Endodermal cell (in vitro differentiated cells): ENCODE measurements at places on chromosomes 2 and 18. TPM values are rescaled to one million over a fixed set of nuclear protein-coding genes. Genes with fewer than 3 reads are reported as not detected.

CIDEA gene
- total RNA-seq: not detected in 2 replicates

GRCh38 chr18:10252952-10253705, 201.3 kb upstream of the APCDD1 start:
- no peak for DNase-seq
- no peaks in the 10 kb centered on the region for H3K27me3 ChIP-seq
- H3K27ac ChIP-seq: no peak overlapping the region
- H3K4me3 ChIP-seq: no peak overlapping the region

EN1 gene
- total RNA-seq: not detected in 3 replicates

DNA sequence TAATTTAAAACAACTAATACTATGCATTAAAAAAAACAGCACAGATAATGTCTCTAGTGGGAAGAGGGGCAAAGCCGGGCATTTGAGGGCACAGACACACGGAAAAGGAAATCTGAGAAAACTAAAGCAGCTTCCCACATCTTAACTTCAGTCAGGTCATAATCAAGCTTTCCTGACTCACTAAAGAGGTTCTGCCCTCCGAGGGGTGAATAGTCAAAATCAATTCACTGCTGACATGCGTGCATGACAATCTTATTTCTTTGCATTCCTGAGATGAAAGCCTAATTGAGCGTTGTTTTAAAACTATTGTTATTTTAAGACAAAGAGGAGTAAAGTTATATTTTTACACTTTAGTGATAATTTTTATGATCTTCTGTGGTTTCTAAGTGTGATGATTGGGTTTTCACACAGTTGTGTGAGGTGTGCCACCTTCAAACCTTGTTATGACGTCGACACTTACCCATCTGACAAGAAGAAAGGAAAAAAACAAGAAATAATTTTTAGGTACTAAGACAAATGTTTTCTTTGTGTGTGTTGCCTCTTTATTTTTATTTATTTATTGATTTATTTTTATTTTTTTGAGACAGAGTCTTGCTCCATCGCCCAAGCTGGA, 90.9 kb downstream of the GATA6 start:
- no peaks in the 10 kb centered on the region for H3K27me3 ChIP-seq
- no peak overlapping the region for H3K27ac ChIP-seq
- H3K36me3 ChIP-seq: no peaks in the 10 kb centered on the region
- no peaks in the 10 kb centered on the region for H3K4me1 ChIP-seq
- no peak for DNase-seq

- H3K36me3 ChIP-seq: no peaks in the 10 kb centered on the region
- DNase-seq: no peak
- no peaks in the 10 kb centered on the region for H3K27me3 ChIP-seq
- no peaks in the 10 kb centered on the region for H3K4me1 ChIP-seq
- H3K27ac ChIP-seq: no peak overlapping the region
These were observed 166.9 kb downstream of the SNTG2 start for GRCh38 chr2:1117569-1117968.

PLB1 gene
- total RNA-seq: 0.35 and 0.77 TPM in 2 replicates

DNA sequence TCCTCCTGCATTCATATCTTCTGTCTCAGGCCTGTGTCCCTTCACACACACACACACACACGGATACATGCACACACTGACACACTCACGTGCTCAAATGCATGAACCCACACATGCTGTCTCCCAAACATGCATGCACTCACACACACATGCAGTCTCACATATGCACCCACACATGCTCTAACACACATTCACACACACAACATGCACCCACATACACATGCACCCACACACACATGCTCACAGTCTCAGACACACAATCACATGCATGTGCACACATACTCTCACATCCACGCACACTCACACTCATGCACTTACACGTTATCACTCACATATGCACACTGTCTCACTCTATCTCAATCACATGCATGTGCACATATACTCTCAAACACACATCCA, 1.9 kb upstream of the CD226 start:
- H3K27me3 ChIP-seq: no peaks in the 10 kb centered on the region
- no peak overlapping the region for H3K4me3 ChIP-seq
- H3K36me3 ChIP-seq: no peaks in the 10 kb centered on the region
- DNase-seq: no peak
- H3K27ac ChIP-seq: no peak overlapping the region
- H3K4me1 ChIP-seq: no peaks in the 10 kb centered on the region

DNA sequence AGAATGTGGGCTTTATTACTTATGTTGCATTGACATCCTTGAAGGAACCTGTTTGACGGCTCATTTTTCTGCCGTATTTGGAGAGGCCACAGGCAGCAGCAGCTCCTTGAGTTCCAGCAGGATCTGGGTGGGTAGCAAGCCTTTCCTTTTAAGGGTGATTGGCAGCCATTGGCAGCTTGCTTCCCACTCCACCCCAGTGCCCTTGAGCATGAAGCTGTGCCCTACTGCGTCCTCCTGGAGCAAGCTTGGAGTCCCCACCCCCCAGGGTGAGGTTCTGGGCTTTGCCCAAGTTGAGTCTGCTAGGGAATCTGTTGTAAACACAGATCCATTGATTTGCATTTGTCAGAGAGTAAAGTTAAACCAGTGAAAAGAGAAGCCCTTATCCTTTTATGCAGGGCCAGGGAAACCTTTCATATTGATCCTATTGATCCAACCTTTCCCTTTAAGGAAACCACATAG, 9.2 kb downstream of the ONECUT2 start:
- no peaks in the 10 kb centered on the region for H3K4me1 ChIP-seq
- H3K27ac ChIP-seq: no peak overlapping the region
- DNase-seq: no peak
- H3K27me3 ChIP-seq: peaks cover 70% of the 10 kb centered on the region
- no peak overlapping the region for H3K4me3 ChIP-seq

SLC23A3 gene
- 0.45 and 1.9 TPM in 2 replicates for total RNA-seq

GRCh38 chr2:73851274-73851673, 22.5 kb downstream of the STAMBP start:
- no peaks in the 10 kb centered on the region for H3K27me3 ChIP-seq
- H3K36me3 ChIP-seq: peaks cover 87% of the 10 kb centered on the region
- DNase-seq: peak; percentile 67
- no peaks in the 10 kb centered on the region for H3K4me1 ChIP-seq
- H3K27ac ChIP-seq: no peak overlapping the region
- H3K4me3 ChIP-seq: no peak overlapping the region

DNA sequence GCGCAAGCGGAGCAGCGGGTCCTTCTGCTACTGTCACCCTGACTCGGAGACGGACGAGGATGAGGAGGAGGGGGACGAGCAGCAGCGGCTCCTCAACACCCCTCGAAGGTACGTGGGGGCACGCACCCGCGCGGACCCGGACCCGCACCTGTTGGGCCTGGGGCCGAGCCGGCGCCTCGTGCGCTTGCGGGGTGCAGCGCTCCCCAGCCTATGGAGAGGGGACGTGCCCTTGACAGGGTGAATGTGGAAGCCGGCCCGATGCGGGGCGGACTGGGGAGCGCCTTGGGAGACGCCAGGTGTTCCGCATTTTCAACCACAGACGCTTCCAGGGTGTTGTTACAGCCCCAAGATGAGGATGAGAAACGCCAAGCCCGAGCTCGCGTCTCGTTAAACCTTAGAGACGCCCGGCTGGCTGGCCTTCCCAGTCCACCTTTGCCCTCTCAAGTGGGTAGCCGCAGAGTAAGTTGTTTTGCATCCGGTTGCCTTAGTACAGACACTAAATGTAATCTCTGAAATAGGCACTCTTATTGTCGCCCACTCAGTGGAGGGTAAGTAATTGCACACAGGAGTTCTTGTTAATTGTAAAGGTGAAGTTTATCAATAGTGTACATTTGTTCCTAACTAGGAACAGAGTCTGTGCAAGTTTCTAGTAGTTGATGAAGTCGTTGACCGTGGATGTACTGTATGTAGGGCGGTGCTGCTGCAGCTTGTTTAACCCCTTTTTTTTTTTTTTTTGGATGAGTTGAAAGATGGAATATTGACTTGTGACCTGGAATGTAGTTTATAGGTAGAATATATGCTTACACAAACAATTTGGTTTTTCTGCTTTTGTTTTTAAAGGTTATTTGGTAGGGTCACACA, 815 bp downstream of the GMCL1 start:
- H3K4me3 ChIP-seq: peak overlapping the region; percentile 83
- H3K36me3 ChIP-seq: peaks cover 6% of the 10 kb centered on the region
- H3K27ac ChIP-seq: peak overlapping the region; percentile 32

DNA sequence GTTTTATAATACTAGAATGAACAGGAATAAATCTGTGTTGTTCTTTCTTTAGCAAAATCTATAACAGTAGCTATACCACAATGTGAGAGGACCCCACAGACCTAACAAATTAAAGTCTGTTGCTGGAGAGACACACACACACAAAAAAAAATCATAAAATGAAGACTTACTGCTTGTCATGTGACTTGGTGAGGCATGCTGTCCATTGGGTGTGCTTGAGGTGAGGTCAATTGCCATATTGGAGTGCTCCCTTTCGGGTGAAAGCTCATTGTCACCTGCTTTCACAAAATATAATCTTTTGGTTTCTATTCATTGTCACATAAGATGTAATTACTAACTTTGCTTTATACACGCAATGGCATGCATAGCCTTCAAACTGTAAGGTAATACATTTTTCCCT, 3.9 kb downstream of the IKZF2 start:
- DNase-seq: no peak
- H3K27ac ChIP-seq: no peak overlapping the region
- H3K27me3 ChIP-seq: peaks cover 3% of the 10 kb centered on the region
- no peaks in the 10 kb centered on the region for H3K36me3 ChIP-seq
- no peaks in the 10 kb centered on the region for H3K4me1 ChIP-seq

DNA sequence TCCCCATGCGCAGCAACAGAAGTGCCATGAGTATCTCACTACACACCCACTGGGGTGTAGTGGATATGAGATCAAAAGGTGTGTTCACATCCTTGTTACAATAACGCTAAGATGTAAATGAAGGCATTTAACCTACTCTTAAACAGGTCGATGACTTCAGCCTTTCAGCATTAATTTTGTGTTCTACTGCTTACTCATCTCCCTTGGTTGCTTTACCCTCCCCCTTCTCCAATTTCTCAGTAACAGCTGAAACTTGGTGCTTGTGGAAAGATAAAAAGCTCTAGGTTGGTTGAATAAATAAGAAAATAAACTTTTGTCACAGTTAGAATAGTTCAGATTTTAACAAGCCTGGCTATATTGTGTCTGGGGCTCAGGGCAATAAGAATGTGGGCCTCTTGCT, 147.5 kb upstream of the SESTD1 start:
- no peak overlapping the region for H3K27ac ChIP-seq
- H3K4me1 ChIP-seq: no peaks in the 10 kb centered on the region
- no peak for DNase-seq
- H3K36me3 ChIP-seq: no peaks in the 10 kb centered on the region
- no peak overlapping the region for H3K4me3 ChIP-seq
- no peaks in the 10 kb centered on the region for H3K27me3 ChIP-seq

- no peak for DNase-seq
- no peak overlapping the region for H3K27ac ChIP-seq
- no peaks in the 10 kb centered on the region for H3K4me1 ChIP-seq
- H3K27me3 ChIP-seq: no peaks in the 10 kb centered on the region
These were observed 154.2 kb downstream of the DCDC2C start for GRCh38 chr2:3857576-3857975.

DNA sequence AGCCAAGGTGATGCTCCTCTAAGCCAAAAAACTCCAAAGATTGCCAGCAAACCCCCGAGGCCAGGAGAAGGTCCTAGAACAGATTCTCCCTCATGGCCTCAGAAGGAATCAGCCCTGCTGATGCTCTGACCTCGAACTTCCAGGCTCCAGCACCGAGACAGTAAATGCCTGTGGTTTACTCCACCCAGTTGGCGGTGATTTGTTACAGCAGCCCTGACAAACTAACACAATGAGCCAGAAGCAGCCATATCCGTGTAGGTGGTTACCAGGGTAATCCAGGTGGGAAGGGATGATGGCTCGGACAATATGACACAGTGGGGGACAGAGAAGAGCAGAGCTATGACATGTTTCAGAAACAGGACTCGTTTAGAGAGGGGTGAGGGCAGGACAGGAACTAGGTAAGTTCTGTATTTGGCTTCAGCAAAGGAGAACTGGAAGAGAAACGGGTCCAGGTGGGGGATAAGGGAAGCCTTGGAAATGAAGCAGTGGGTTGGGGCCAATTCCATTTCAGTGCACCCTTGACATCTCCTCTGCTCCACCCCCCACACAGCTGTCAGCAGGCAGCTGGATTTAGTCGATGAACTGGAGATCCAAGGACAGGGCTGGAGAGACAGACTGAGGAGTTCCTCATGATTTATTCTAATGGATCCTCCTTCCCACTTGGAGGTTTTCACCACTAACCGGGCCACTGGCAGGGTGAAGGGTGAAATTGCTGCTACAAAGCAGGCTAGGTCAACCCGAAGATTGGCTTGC, 179.7 kb upstream of the SH3BP4 start:
- no peak overlapping the region for H3K4me3 ChIP-seq
- no peaks in the 10 kb centered on the region for H3K36me3 ChIP-seq
- DNase-seq: no peak
- no peaks in the 10 kb centered on the region for H3K27me3 ChIP-seq

DNA sequence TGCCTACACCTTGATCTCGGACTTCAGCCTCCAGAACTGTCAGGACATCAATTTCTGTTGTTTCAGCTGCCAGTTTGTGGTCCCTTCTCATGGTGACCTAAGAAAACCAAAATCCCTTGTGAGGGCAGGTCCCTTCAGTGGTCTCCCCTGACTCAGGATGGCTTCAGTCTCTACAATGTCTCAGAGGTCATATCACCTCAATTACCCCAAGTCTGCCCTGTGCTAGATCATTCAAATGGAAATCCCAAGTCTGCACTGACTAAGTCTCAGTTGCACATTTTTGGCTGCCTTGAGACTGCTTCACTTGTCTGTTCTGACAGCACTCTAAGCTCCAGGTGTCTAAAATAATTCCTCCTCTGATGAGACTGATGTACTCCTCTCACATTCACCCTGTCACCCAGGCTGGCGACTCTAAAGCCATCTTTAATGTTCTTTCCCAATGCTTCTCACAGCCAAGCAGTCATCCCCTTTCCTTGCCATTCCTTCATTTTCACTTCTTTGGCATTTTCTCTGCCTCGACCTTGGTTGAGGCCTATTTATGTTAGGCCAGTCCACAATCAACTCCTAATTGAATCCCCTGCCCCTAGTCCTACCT, 470.8 kb downstream of the DLGAP1 start:
- no peak for DNase-seq
- H3K27ac ChIP-seq: no peak overlapping the region
- no peak overlapping the region for H3K4me3 ChIP-seq
- no peaks in the 10 kb centered on the region for H3K27me3 ChIP-seq
- H3K4me1 ChIP-seq: peaks cover 13% of the 10 kb centered on the region
- no peaks in the 10 kb centered on the region for H3K36me3 ChIP-seq

DNA sequence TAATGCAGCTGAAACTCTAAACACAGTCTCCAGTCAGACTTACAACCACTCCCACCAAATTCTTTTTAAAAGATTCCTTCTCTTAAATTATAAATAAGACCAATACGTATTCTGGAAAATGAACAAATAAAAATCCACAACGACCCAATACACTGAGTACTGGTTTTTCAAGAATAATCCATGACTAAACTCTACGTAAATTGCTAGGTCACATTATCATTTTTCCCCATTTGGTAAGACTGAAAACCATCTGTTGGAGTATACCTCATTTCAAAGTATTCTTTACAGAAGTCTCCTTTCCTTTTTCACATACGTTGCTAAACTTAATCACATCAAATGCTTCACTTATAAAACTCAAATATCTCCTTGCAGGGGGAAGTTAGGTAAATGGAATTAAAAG, 6.0 kb downstream of the ZNF516 start:
- no peak overlapping the region for H3K27ac ChIP-seq
- DNase-seq: no peak
- H3K36me3 ChIP-seq: no peaks in the 10 kb centered on the region
- H3K4me3 ChIP-seq: peak overlapping the region; percentile 90

- H3K36me3 ChIP-seq: peaks cover 23% of the 10 kb centered on the region
- DNase-seq: no peak
- peaks cover 20% of the 10 kb centered on the region for H3K27me3 ChIP-seq
- H3K4me1 ChIP-seq: no peaks in the 10 kb centered on the region
- no peak overlapping the region for H3K27ac ChIP-seq
These were observed 767 bp downstream of the TPRKB start for GRCh38 chr2:73736378-73736777.

MOGAT1 gene
- 0.38 TPM in 1 of 3 replicates, not detected in the others for total RNA-seq

LYPD6 gene
- 1.8 to 10.2 TPM (median 8.5 TPM) in 3 replicates for total RNA-seq
